ENCODE measurements at places on chromosomes 3 and 15.

- DNase-seq: no peak
Measured at GRCh38 chr3:43190670-43191069, 84.8 kb upstream of the POMGNT2 start.

DNA sequence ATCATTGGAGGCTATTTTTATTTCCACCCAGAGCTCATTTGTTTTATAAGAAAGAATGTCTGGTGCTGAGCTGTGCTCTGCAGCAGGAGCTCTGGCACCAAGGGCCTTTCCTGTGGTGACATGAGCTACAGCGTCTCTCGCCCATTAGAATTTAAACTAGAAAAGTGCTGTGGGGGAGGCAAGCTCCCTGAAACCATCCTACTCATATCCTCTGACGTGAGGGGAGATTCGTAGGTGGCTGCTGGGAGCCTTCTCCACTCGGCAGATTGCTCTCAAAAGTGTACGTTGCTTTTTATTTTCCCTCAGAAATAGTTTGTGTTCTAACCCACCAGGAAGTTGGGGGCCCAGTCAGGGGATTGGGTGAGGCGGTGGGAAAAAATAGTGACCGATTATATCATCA is 76.3 kb upstream of the ARHGEF3 start:
- DNase-seq: peak; percentile 53

GRCh38 chr15:41504751-41505492 is 8.7 kb downstream of the LTK start:
- DNase-seq: no peak

DNA sequence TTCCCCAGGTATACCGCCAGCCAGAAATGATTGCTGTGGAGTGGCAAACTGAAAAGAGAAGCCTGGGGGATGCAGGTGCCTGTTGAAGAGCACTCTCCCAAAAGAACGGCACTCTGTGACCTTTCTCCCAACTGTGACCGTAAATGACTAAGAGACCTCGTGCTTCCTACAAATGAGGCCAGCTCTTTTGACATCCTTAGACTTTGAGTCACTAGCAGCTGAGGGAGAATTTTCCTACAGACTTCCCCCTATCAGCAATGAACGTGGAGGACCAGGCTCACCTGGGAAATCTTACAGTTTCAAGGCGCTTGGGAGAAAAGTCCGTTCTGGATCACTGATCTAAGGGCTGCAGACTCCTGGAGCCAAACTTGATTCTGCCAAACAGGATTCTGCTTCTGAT is 8.6 kb downstream of the AQP9 start:
- no peak for DNase-seq

DNA sequence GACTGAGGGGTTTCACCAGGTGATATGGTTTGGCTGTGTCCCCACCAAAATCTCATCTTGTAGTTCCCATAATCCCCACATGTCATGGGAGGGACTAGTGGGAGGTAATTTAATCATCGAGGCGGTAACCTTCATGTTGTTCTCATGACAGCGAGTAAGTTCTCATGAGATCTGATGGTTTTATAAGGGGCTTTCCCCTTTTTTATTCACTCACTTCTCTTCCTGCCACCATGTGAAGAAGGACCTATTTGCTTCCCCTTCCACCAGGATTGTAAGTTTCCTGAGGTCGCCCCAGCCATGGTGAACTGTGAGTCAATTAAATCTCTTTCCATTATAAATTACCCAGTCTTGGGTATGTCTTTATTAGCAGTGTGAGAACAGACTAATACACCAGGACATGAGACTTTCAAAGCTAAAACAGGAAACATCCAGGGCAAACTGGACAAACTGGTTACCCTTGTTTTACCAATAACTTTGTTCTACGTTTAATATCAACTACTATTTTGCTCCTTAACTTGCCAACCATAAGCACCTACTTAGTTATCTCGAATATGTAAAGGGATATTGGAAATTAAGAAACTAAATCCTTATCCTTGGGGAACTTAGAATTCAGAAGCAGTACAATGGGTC is 98.2 kb downstream of the MYH15 start:
- no peak for DNase-seq

DNA sequence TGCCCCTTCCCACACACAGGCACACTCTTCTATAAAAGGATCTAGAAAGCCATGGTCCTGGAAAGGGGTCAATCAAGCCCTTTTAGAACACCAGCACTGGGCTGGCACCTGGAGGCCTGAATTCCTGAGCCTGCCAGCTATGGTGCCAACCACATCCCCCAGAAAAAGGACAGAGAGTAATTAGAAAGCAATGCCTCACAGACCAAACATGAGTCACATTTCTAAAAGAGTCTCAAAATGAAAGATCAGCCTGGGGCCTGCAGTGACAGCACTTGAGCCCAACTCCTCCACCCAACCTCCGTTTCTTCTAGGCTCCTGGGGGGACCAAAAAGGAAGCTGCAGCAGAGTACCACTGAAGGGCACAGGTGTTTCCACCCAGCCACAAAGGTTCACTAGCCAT is 14.1 kb downstream of the MYLK start:
- no peak for DNase-seq

DNA sequence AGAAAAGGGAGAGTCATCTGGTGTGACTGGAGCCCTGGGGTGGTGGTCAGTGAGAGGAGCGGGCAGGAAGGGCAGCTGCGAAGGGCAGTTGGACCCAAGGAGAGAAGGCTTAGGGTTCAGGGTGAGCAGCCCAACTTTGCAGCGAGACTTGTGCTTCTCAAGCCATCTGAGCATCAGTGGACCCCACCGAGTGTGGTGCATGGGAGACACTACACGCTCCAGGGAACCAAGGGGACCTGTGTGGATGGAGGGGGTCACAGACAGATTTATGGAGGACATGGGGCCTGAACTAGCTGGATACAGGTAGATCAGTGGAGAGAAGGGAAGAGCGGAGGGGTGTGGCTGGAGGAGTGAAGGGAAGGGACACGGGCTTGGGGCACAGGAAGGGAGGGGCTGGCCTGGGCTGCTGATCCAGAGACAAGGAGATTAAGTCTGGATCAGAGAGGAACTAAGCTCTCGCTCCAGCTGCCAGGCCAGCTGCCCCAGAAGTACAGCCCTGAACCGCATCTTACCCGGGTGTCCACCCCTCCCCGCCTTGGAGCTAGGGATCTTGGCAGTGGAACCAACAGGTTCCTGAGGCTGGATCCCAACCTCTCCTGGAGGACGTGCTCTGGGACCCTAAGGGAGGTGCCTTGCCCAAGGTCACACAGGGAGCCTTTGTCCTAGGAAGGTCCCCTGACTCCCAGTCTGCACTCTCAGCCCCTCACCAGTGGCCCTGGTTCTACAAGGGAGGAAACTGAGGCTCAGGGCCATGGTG is 120.5 kb downstream of the CORO2B start:
- DNase-seq: no peak

DNA sequence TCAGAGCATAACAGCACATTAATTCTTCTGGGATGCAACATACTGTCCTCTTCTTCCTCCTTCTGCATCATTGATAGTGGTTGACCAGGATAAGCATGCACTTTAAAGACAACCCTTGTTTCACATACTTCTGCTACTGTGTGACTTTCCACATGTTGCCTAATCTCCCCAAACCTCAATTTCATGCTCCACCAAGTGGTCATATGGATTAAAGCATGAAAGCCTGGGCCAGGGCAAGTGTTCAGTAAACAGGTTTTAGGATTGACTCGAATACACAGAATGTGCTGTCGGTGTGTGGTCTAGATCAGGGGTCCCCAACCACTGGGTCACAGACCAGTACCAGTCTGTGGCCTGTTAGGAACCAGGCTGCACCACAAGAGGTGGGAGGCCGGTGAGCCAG is 22.5 kb upstream of the BFSP2 start:
- no peak for DNase-seq

DNA sequence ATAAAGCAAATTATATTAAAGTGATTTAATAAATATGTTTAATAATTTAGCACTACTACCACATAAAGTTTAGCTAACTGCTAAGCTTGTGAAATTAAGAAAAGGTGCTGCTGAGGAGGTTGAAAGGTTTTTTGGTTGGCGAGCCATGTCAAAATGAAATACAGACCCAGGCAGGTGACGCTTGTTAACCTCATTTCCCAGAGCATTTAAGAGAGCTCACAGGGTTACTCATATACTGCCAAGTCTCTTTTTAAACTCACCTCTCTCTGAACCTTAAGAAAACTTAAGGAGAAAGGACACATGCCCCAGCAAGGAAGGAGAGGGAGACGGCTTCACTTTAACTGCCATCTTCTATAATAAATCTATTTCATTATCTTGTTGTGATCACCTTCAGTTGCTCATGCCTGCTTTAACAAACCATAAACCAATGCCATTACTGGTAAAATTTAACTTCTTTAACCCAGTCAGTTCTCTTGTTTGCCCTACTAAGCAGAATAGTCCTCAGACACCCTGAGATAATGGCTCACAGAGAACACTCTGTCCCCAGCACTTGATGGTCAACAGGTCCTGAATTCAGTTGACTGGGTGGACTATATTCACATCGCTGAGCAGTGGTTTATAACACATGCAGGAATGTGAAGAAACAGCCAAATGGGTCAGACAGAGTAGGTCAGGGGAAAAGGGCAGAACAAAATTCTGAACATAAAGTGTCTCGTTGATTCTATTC is 540.1 kb downstream of the UNC13C start:
- DNase-seq: no peak

DNA sequence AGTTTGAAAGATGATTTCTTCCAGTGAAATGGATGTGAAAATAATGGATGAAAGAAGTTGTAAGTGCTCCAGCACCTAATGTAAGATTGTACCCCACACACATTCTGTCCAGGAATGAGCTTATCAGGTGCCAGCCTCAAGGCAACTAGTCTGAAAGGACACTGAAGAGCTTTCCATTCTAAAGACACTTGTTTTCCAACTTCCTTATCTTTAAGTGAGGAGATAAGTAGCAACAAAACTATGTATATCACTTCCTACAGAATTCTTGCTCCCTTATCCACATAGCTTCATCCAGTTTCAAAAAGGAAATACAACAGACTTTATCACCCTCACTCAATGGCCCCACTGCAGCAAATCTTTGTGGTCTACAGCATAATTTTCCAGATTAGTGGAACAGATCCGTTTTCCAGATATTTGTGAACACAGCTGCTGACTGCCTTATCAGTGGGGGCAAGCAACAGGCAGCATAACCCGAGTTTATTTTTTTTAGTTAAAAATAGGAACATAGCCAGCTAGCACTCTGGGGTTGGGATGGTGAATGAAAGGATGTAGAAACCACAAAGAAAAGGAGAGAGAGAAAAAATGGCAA is 60.6 kb downstream of the CD200R1L start:
- DNase-seq: no peak

DNA sequence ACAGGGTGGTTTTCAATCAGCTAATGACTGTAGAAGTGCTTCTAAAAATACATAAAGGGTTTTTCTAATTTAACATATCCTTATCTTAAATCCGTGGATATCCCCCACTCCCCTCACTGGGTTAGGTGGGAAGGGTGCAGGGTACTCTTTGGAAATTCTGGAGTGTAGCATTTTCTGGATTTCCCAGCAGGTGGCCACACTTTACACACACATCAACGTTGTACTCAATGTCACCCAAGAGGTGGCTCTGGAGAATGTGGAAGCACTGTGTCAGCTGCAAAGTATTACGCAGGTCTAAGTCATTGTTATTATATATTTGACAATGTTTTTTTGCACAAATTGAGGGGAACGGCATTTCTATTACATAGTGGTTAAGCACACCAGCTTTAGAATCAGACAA is 168.8 kb downstream of the CHDH start:
- DNase-seq: no peak

GRCh38 chr3:47803480-47804025 is 615 bp downstream of the DHX30 start:
- DNase-seq: no peak

GRCh38 chr3:179083977-179084376 is 12.4 kb upstream of the ZMAT3 start:
- no peak for DNase-seq

- no peak for DNase-seq
Measured at GRCh38 chr3:57135964-57136719, 29.0 kb downstream of the IL17RD start.

- DNase-seq: no peak
Measured at GRCh38 chr3:33799202-33799551, 747 bp downstream of the PDCD6IP start.

- no peak for DNase-seq
Measured at GRCh38 chr3:2661078-2661477, 449.1 kb downstream of the IL5RA start.

DNA sequence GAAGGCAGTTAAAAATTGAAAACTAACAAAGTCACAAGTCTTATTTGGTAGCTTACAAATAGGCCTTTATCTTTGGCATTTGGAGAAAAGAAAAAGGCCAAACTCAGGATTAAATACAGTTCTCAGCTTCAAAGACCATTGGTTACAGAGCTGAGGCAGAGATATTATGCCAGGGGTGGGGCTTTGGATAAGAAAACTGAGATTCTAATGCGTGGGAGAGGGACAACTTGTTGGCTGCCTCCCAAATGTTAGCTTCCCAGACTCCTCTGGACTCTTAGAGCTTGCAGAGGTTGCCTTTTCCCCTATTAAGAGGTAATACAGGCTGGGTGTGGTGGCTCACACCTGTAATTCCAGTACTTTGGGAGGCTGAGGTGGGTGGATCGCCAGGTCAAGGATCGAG is 231.8 kb downstream of the SQOR start:
- DNase-seq: no peak
